ENCODE measurements at places on chromosomes 2 and 18. TPM values are rescaled to one million over a fixed set of nuclear protein-coding genes. Genes with fewer than 3 reads are reported as not detected.

- no peaks in the 10 kb centered on the region for H3K27me3 ChIP-seq
- no peaks in the 10 kb centered on the region for H3K4me1 ChIP-seq
- H3K4me3 ChIP-seq, result no peak overlapping the region
- DNase-seq, result no peak
Measured at GRCh38 chr2:70830366-70830765, 5.2 kb downstream of the CD207 start.

- H3K4me3 ChIP-seq, result no peak overlapping the region
- DNase-seq, result no peak
- no peaks in the 10 kb centered on the region for H3K36me3 ChIP-seq
- H3K27me3 ChIP-seq, result peaks cover 5% of the 10 kb centered on the region
Measured at GRCh38 chr2:126775300-126775985, 119.5 kb downstream of the GYPC start.

- H3K4me3 ChIP-seq, result no peak overlapping the region
- H3K27me3 ChIP-seq, result no peaks in the 10 kb centered on the region
- no peak overlapping the region for H3K27ac ChIP-seq
- no peak for DNase-seq
- no peaks in the 10 kb centered on the region for H3K4me1 ChIP-seq
Measured at GRCh38 chr2:68359889-68360288, 5.2 kb upstream of the PLEK start.

Gene LOXL3
- total RNA-seq, result 1.8 TPM

Data from transverse colon (tissue), 4 donors.